ENCODE measurements at places on chromosomes 7 and 10.

DNA sequence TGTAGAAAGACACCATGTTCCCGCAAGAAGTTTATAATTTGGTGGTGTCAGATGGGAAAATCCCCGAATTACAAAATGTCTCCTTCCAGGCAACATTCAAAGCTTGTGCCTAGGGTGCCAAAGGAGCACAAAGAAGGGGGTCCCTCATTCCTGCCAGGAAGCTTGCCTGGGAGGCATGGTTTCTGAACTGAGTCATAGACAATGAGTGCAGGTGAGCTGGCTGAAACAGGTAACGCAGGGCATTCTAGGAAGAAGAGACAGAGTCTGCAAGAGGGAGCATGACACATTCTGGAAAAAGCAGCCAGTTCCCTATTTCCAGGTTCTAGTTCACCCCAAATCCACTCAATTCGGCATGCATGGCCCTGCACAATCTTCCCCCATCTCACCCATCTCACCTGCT lies 11.9 kb upstream of the CALU start:
- no peak for DNase-seq

DNA sequence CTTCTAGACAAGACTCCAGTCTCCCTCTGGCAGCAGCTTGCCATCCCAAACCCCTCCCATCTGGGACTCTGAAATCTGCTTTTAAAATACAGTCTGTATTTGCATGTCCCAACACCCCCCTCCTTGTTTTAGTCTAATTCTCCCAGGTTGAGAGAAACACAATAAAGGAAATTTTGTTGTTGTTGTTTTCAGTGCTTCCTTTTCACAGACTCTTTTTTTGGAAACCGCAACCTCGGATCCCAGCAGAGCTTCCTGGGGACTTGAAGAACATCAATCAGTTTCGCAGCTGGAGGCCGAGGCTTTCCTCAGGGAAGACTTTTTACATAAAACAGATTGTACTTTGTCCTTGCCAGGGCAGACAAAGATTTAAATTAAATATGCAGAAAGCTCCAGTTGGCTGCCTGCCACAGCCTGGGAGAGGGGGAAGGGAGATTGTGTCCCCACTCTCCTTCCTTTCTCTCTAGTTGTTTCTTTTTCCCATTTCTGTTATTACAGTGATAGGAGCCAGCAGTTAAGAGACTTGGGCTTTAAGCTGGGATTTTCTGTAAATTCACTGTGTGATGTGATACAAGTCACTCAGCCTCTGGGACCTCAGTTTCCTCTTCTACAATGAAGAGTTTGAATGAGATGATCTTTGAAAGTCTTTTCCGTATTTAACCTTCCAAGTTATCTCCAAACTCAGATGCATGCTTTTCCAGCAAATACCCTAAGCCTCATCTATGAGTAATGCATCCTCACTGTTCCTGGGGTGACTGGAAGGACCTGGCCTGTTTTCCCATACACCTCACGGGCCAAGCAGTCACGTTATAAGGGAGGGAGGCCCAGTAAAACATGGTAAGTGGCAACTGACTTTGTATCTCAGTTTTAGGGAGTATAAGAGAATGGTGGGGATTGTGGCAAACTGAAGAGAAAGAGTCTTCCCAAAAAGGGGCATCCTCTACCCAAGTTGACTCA lies 192.3 kb downstream of the REEP3 start:
- no peak for DNase-seq

- no peak for DNase-seq
Measured at GRCh38 chr10:34228066-34228465, 587.0 kb downstream of the PARD3 start.

DNA sequence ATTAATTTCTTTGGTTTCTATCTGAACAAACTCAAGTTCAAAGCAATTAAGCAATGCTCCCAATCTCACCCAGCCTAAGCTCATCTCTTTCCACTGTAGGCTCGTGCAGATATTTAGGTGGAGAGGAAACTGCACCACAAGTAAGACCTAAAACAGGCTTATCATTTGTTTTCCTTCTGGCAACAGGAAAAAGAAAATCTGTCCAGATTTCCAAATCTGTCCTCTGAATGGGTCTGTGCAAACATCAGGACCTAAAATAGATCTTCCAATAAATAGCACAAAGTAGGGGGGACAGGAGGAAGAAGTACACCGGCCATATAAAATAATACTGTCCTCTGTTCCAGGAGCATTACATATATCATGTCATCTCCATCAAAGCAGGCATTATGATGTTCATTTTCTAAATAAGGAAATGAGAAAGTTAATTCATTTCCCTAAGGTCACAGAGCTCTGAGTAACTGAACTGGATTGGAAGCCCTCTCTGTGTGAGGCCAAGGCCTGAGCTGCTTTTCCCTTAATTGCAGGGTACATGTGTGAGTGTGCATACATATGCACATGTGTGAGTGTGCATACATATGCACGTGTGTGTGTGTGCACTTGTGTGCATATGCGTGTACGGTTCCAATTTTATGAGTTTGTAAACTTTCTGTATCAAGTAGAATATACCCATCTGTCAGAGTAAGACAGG lies 92.8 kb upstream of the PARD3 start:
- DNase-seq: no peak

DNA sequence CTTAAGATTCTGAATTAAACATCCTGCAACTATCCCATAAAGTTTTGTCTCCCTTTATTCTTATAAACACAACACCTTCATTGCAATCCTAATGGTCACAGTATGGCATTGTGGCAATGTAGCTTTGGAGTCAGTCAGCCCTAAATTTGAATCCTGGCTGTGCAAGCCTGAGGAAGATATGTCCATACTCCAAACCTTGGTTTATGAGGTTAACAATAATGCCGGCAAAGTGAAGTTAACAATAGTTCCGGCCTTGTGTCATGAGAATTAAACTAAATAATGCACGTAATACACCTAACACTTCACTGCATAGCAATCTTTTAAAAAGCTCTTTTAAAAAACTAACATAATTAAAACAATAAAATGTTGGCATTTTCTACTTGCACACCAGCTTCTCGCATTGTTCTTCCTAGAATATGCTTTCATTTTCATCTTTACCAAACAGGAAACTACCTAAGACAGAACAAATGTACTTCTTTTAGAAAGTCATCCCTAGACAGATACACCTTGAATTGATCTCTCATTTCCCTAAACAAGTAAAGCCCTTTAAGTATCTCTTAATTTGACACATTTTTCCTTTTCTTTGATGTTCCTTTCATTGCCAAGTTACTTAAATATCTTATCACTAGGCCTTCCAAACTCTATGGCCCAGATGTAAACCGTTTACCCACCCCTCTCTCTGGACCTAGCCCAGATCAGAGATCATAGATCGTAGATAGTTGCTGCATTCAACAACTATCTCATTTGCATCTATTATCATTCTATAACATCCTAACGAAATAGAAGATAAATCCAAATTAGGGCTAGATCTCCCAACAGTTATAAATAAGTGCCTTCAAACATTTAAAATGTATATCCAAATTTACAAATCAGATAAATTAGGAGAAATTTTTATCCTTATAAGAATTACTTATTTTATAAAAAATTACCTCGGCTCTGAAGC lies 66.7 kb downstream of the CREB3L2 start:
- DNase-seq: no peak

DNA sequence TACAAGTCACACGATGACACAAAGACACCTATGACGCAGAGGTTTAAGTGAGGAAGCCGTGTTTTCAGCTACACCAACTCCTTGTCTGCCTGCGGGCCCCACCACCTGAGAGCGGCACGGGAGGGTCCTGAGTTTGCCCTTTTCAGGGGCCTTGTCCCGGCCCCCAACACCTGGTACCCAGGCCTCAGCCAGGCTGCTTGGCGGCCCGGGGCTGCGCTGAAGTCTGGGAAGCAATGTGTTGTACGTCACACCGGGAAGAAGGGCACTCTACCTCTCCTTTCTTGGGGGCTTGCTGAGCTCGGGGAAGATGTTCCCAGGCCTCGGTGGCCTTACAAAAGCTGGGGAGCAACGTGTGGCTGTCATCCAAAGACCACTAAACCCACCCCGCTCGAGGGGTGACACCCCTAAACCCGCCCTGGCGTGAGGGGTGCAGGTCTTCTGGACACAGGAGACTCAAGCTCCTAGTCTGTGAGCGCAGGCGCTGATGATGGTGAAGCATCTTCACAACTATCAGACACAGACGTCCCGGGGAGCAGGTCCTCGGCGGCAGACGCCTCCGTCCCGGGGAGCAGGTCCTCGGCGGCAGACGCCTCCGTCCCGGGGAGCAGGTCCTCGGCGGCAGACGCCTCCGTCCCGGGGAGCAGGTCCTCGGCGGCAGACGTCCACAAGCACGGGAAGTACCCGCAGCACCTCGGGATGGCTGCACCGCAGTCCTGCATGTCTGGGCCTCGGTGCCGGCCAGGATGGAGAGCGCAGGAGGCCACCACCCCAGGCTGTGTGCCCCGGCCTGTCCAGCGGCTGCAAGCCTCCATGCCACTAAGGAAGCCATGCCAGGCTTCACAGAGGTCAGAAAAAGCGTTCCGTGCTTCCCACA lies 15.4 kb downstream of the CFAP46 start:
- no peak for DNase-seq

- DNase-seq: no peak
Measured at GRCh38 chr7:174716-175115, 17.7 kb upstream of the FAM20C start.

GRCh38 chr7:55557666-55558188 lies 14.6 kb downstream of the VOPP1 start:
- no peak for DNase-seq

- DNase-seq: no peak
Measured at GRCh38 chr10:17756557-17757217, 4.7 kb downstream of the TMEM236 start.

DNA sequence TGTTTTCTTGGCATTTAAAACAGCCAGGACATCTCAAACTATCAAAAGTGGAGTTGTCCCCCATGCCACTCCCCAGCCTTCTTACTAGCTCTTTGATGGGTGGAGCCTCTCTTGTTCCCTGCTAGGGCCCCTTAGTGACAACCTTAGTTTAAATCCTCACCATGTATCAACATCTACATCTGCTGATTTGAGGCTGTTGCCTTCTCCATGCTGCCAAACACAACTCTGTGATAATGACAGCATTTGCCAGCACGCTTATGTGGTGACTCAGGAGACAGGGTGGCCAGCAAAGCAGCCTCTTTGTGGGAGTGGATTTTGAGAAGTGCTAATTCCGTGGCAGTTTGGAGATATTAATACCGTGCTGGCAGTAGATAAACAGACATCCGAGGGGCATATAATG lies 145.4 kb downstream of the LRRC4 start:
- DNase-seq: no peak

GRCh38 chr7:10156972-10157371 lies 816.7 kb upstream of the PHF14 start:
- no peak for DNase-seq

- no peak for DNase-seq
Measured at GRCh38 chr7:128884561-128885369, 22.1 kb downstream of the ATP6V1F start.

DNA sequence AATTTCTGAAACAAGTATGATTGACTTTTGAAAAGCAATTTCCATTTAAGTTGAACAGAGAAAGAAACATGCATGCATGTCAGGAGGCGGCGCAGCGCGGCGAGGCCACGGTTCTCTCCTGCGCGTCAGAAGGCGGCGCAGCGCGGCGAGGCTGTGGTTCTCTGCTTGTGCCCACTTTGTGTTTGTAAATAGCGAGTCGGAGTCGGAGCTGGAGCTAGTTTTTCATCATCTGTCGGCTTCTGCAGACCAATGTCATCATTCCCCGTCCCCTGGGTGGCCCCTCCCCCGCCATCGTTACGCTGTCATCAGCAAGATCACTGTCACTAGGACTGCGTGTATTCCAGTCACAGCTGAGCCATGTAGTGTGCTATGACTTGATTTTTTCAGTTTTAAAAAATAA lies 49.2 kb downstream of the INPP5A start:
- DNase-seq: no peak

GRCh38 chr7:66167773-66168387 lies 37.3 kb upstream of the TPST1 start:
- no peak for DNase-seq

DNA sequence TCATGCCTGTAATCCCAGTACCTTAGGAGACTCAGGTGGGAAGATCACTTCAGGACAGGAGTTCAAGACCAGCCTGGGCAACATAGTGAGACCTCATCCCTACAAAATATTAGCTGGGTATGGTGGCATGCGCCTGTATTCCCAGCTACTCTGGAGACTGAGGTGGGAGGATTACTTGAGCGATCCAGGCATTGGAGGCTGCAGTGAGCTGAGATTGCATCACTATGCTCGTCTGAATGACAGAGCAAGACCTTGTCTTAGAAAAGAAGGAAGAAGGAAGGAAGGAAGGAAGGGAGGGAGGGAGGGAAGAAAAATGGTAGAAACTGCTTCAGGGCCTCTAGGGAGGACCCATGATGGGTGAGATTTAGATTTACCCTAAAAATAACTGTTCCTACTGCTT lies 112.3 kb downstream of the SPDYE5 start:
- DNase-seq: no peak

DNA sequence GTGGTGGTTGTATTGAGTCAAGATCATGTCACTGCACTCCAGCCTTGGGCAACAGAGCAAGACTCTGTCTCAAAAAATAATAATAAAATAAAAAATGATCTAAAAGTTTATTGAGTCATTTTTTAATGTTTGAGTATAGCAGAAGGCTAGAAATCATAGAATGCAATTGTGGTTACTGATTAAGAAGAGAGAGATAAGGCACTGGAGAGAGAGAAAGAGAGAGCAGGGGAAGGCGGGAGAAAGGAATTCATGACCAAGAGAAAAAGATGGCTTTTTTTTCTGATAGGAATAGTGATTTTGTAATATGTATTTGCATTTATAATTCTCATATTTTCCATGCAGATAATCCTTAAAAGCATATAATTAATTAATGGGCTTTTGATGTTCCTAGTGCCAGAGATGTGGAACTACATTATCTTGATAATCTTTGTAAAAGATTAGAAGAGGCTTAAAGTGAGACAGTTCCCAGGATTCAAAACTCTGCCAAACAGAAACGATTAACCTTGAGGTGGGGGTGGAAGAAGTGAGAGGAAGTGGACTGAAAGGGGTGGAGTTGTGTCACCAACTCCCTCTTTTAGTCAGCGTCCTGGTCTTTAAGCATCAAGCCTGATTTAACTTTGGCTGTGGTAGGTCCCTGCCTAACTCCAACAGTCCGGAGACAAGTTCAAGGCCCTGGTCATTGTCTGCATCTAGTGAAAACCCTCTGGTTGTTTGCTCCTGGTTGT lies 76.2 kb downstream of the CHN2 start:
- no peak for DNase-seq

DNA sequence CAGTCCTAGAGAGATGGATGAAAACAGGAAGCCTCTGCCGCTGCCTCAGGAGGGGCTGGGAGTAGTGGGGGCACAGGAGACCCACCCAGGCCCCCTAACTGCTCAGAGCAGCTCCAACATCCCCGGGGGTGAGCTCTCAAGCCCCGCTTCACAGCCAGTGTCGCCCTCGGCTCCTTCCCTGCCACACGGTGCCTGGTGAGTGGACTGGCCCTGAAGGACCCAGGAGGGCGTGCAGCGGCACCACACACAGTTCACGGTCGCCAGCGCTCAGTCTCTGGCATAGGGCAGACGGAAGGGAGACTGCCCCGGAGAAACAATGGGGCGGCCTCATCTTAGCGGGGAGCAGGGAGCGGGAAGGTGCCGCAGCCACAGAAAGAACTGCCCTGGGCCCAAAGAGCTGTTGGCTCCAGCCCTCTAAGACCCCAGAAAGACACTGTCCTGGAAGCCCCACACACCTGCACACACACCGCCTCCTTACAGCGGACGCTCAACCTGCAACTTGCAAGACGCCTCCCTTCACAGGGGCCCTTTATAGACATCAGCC lies 1.2 kb downstream of the CLDN15 start:
- no peak for DNase-seq

- no peak for DNase-seq
Measured at GRCh38 chr7:1856161-1856887, 186.2 kb downstream of the ELFN1 start.

Measured in activated CD4-positive, CD25-positive, alpha-beta regulatory T cell (primary cell).